IMR-90 (cell line): ENCODE measurements at places on chromosomes 5 and 9. TPM values are rescaled to one million over a fixed set of nuclear protein-coding genes. Genes with fewer than 3 reads are reported as not detected.

GRCh38 chr9:116450378-116451139, 236.5 kb upstream of the TRIM32 start:
- DNase-seq: peak; percentile 75

- no peak for DNase-seq
These were observed 2.6 kb upstream of the MZB1 start for GRCh38 chr5:139392324-139392677.

GRCh38 chr9:136840877-136841645, 1.2 kb upstream of the AJM1 start:
- DNase-seq: peak; percentile 62

DNA sequence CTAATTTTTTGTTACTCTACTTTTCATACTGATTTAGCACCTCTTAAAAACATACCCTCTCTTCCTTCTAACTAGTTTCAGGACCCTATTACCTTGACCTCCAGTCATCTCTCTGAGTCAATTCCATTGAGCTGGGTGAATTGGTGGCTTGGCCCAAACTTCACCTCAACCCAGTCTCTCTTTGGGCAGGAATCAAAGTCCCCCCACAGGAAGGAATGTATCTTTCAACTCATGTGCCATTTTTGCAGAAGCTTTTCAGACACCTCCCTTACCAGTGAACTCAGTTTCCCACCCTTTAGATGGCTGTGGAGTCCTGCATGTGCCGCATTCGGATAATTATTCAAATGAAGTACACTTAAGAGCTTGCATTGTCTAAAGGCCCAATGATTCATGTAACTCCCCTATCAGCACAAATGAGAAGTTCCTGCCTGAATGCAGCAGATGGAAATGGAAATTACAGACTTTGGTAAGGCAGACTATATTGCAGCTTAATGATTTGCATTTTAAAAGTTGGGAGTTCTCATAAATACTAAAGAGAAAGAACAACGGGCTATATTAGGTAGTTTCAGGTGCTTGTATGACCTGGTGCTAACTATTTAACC, 693.5 kb downstream of the PTPRD start:
- DNase-seq: no peak

The MED7 gene
- 8.6 and 13.9 TPM in 2 replicates for total RNA-seq
